D341Med (cell line): ENCODE measurements at places on chromosomes 7 and 10.

GRCh38 chr10:5958675-5959074 lies 18.7 kb downstream of the IL15RA start:
- no peak for DNase-seq

DNA sequence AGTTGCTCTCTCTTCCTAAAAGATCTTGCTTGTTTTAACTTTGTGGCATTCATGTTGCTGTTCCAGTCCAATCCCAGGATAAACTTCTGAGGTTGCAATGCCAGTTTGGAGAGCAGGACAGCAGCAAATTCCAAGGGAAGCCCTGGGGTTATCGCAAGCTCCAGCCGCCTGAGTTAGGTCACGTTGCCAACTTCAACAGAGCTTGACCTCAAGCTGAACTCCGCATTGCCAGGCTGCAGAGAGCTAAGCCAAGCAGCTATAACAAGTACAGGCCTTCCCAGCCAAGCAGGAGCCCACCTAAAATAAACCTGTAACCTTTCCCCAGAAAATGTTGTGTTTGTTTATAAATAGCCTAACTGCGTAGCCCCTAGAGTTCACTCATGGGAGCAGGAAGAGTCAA lies 138.9 kb upstream of the LYZL1 start:
- DNase-seq, result no peak

GRCh38 chr10:15408557-15408956 lies 37.5 kb upstream of the FAM171A1 start:
- no peak for DNase-seq

DNA sequence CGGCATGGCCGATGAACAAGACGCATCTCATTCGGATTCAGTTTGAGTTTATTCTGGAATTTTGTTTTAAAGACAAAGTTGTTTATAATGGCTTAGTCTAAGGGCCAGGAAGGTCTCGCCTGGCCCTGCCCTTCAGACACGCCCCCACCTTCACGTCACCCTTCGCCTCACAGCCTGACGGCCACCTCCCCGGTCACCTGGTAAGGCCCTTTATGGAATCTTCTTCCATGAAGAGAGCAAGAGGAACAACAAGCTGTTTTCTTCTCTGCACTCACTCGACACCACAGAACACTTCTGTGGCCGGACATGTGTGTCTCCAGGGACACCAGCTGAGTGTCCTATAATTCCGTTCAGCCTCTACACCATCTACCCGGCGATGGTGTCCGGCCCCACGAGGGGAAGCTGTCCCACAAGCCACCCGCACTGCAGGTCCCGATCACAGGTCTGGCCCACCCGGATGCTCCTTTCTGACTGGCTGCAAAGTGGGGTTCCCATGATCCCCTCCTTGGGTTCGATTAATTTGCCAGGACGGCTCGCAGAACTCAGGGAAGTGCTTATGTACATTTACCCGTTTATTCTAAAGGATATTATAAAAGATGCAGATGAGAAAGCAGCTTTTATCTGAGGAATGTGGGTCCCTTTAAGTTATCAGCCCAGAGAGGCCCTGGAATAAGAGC lies 17.4 kb upstream of the KNDC1 start:
- DNase-seq, result no peak

GRCh38 chr7:38723327-38723726 lies 92.2 kb upstream of the AMPH start:
- no peak for DNase-seq

- no peak for DNase-seq
These were observed 62.8 kb downstream of the PDZD8 start for GRCh38 chr10:117312430-117312829.

GRCh38 chr7:148367731-148368475 lies 222.7 kb upstream of the C7orf33 start:
- peak; percentile 69 for DNase-seq

- no peak for DNase-seq
These were observed 196.6 kb upstream of the GALNT17 start for GRCh38 chr7:70935311-70935710.

- DNase-seq, result no peak
These were observed 39.5 kb upstream of the SLF2 start for GRCh38 chr10:100873146-100873826.

DNA sequence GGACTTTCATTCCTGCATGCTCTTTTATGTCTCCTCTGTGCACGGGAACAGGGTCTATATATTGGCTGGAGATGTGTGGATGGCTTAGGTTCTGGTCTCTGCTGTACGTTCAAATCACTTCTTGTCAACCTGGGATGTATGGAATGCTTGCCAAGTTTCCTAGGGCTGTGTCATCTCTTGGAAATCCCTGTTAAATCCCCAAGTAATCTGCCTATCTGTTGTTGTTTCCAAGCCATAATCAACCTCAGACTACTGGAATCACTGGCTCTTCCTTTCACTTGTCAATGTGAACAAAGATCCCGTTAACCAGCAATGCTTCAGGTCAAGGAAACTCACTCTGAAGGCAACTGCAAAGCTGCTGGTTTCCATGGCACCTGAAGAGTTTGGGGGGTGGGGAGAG lies 93.3 kb upstream of the FAM171A1 start:
- DNase-seq, result peak; percentile 30

DNA sequence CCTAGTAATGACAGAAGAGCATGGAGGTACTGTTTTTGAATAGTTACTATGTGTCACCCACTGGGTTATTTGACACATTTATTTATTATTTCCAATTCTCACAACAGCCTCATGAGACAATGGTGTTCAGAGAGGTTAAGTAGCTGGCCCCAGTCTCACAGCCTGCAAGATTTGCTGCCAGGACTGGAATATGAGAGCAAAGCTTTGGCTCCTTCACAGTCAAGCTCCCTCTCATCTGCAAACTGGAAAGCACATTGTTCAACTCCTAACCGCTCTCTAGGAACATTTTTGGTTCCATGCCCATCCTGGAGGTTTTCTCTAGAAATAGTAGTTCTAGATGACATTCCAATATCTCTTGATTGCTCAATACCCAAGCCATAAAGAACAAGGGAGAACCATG lies 75.5 kb upstream of the CXCL12 start:
- no peak for DNase-seq

- no peak for DNase-seq
These were observed 25.1 kb upstream of the GPR37 start for GRCh38 chr7:124790645-124791044.

GRCh38 chr7:39673868-39674267 lies 50.5 kb downstream of the RALA start:
- DNase-seq, result no peak

GRCh38 chr7:130632111-130632510 lies 36.4 kb downstream of the COPG2 start:
- no peak for DNase-seq

- no peak for DNase-seq
These were observed 109.9 kb upstream of the EFCAB10 start for GRCh38 chr7:105691082-105691679.

GRCh38 chr7:105578496-105578895 lies 2.8 kb downstream of the EFCAB10 start:
- no peak for DNase-seq

DNA sequence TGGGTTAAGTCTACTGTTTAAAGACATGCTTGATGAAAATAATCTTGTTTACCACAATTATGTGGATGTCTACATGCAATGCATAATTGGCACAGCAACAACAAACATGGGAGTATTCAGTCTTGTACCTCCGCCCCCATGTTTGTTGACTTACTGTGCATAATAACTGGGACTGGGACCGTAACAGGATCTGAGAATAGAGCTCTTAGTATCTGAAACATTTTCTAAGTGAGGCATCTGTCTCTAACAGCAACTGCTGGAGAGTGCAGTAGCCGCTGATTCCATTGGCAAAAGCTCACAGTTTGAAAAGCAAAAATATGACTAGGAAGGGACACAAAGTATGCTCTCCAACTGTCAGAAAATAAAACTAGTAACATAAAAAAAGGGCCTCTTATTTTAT lies 61.6 kb downstream of the ENO4 start:
- no peak for DNase-seq

GRCh38 chr10:130621231-130621775 lies 485.1 kb downstream of the GLRX3 start:
- no peak for DNase-seq

- DNase-seq, result no peak
These were observed 70.0 kb upstream of the CC2D2B start for GRCh38 chr10:95837783-95838182.

DNA sequence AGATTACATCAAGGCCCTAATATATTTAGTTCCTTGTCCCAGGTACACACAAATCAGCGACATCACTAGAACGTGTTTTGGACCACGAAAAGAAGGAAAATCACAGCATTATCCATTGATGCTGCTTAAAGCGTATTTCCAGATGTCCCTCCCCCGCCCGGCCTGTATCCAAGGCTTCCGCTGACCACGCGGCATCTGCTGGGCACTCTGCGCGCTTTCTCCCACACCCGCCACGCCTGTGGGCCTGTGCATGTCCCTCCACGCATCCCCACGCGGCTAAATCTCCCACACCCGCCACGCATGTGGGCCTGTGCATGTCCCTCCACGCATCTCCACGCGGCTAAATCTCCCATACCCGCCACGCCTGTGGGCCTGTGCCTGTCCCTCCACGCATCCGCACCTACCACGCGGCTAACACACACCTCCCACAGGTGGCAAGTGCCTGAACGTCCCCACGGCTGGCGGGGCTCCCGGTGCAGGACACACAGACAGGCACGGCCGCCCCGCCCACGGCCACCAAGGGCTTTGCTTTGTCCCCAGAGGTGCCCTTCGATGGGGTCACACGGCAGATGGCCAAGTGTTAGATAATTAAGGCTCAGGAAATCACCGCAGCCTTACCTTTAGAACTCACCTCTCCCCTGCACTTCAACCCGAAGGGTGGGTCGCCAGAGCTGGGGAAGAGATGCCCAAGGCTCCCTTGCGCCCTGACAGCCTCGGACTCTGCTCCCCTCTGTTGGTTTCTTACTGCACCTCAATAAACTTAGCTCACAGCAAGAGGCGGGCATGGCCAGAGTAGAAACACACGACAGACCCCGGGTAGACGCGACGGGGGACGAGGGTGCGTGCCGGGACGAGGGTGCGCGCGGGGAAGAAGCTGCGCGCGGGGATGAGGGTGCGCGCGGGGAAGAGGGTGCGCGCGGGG lies 49.5 kb downstream of the DIP2C start:
- no peak for DNase-seq

- no peak for DNase-seq
These were observed 1.0 kb downstream of the UBTD1 start for GRCh38 chr10:97499561-97500296.

DNA sequence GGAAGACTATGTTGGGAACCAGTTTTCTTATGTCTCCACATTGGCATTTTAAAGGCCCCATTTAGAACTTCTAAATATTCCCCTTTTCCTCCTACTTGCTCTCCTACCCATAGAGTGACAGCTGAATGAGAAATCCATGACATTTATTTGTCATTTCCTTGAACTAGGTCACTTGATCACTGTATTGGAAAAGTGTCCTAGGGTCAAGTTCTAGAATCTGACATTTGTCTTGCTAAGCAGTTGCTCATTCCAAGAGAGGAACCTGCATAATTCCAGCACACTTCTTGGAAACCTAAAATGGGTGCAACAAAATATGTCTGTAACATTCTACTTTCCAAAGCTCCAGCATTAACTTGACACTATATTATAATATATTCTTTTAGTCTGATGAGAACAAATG lies 3.6 kb upstream of the DPY19L1 start:
- no peak for DNase-seq

DNA sequence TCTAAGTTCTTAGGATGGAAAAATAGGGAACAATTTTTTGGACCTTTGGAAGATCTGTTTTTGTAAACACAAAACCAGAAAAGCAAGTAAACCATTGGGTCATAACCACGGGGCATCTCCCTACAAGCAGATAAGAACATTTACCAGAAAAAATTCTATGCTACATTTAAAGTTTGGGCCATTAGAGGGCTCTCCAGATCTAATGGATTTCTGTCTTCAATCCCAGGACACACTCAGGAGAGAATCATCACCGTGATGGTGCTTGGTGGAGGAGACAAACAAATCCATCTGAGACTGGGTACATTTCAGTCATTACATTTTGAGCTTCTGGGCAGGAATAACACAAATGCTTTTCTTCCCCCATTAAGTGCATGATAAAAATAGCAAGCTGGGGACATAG lies 178.4 kb upstream of the TARP start:
- peak; percentile 50 for DNase-seq

- DNase-seq, result no peak
These were observed 348.8 kb upstream of the C7orf33 start for GRCh38 chr7:148241700-148242293.

DNA sequence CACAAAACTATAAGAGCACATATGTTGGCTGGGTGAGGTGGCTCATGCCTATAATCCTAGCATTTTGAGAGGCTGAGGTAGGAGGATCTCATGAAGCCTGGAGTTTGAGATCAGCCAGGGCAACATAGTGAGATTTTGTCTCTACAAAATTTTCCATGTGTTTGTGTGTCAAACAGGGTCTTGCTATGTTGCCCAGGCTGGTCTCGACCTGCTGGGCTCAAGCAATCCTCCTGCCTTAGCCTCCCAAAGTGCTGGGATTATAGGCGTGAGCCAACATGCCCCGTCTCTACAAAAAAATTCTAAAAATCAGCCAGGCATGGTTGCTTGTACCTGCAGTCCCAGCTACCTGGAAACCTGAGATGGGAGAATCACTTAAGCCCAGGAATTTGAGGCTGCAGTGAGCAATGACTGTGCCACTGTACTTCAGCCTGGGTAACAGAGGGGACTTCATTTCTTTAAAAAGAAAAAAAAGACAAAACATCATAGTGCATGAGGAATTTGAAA lies 28.3 kb downstream of the FZD9 start:
- DNase-seq, result no peak

DNA sequence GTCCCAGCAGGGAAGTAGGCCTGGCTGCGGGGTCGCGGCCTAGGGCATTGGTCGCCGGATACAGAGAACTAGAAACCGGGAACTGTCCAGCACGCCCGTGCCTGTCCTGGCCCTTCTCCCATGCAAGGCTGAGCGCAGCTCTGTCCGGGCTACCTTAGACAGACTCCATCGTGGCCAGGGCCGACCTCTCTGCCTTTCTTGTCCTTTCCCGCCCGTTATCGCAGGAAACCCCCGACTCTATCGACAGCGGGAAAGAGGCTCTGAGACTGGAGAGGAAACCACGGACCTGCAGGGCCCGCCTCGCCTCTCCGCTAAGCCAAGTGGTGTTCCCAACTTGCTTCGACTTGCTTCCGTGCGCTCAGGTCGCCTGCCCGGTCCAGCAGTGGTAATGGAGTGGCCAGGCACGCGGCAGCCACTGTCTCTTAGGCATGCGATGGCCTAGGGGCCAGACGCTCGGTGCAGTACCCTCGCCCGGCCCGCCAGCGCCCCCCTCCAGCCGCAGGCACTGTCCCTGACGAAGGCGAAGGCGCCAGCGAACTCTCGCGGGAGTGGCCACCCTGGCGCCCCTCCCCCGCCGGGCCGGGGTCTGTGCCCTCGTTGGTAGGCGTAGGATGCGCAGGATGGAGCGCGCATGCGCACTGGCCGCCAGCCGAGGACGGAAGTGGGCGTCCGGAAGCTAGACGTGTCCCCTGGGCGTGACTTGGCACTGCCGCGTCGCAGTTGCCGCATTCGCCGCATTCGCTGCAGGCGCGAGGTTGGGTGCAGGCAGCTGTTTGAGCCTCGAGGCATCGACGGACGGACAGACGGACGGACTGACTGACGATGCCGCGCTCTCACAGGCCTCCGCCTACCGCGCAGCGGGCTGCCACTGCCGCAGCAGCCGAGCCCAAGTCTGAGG lies 54.4 kb downstream of the MCMBP start:
- DNase-seq, result peak; percentile 17

GRCh38 chr10:15209827-15210509 lies 41.5 kb upstream of the NMT2 start:
- DNase-seq, result peak; percentile 84
